ENCODE measurements at places on chromosomes 13 and 19.
A peak's percentile ranks its signal among the peaks of the same experiment; 100 is the strongest.

DNA sequence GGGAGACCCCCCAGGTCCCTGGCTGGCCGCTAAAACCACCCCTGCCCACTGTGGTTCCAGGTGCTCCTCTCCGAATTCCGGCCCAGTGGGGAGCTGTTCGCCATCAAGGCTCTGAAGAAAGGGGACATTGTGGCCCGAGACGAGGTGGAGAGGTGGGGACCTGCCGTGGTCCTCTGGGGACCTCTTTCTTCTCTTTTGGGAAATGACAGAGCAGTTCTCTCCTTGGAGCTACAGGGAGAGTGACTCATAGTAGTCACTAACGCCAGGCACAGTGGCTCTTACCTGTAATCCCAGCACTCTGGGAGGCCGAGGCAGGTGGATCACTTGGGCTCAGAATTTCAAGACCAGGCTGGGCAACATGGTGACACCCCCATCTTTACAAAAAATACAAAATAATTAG lies 7.3 kb downstream of the PTGER1 start:
- DNase-seq: no peak

GRCh38 chr19:9721861-9722260 lies 46.7 kb downstream of the ZNF846 start:
- DNase-seq: no peak

DNA sequence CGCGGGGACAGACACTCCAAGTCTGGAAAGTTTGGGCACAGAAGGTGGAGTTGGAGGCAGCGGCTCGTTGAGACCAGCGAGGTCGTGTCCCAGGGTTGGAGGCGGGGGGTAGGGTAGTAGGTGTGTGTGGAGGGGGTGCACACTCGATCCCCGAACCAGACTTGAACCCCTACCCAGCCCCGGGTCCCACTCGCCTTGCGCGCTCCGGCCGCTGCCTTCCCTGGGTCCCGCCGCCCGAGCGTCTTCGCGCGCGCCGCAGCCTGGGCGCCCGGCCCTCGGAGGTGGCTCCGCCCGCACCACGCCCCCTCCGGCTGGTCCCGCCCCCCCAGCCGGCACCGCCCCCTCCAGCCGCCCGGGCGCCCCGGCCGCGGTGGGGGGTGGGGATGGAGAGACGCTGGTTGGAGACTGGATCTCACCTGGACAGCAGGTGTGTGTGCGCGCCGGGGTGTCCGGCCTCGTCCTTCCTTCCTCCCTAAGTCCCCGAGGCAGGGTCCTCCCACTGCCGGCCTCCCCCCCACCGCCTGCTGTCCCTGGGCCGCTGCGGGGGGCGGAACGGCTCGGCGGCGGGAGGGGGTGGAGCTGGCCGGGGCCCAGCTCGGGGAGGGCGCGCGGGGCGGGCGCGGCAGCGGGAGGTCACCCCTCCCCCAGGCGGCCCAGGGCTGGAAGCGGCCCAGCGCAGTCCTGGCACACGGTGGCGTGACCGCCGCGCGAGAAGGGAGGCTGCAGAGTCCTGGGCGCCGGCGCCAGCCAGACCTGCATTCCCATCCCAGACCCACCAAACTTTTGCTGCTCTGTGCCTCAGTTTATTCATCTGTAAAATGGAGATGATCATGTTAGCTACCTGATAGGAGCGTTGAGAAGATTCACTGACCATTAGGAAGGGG lies at the start of gene KANK2:
KANK2 (minus strand) TSS at position 255 of the 884 bp plus-strand sequence. CDS start 3,034 bp downstream, outside the sequence.
- DNase-seq: peak; percentile 95

DNA sequence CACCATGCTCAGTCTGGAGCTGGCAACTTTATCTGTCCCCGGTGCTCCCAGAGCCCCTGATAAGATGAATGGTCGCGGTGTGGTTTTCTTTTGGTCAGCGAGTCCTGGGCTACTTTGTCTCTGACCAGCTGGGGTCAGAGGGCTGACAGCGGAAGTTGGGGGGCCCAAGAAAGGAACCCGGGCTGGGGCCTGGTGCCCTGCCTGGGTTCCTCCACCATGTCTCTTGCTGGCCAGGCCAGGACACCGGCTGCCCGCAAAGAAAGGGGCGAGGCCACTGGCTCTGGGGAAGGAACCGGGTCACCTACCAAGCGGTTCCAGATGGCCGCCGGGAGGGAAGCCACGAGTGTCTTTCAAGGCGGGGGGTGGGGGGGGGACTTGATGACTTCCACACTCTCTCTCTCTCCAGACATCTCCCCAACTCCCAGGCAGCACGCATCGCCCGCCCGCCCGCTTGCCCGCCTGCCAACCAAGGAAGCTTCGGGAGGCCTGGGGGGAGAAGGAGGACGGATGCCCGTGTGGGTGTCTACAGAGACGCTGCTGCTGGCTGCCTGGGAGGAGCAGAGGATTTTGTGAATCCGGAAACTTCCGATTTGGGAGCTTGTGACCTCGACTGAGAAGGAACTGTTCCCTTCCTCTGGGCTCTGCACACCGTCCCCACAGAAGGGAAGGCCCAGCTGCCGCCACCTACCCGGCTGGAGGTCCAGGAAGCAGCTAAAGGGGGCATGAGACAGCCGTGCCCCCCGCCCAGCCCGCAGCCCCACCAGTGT lies 1.1 kb downstream of the PIP5K1C start:
- DNase-seq: no peak

- no peak for DNase-seq
Measured at GRCh38 chr19:13066226-13066625, 36.4 kb downstream of the LYL1 start.

DNA sequence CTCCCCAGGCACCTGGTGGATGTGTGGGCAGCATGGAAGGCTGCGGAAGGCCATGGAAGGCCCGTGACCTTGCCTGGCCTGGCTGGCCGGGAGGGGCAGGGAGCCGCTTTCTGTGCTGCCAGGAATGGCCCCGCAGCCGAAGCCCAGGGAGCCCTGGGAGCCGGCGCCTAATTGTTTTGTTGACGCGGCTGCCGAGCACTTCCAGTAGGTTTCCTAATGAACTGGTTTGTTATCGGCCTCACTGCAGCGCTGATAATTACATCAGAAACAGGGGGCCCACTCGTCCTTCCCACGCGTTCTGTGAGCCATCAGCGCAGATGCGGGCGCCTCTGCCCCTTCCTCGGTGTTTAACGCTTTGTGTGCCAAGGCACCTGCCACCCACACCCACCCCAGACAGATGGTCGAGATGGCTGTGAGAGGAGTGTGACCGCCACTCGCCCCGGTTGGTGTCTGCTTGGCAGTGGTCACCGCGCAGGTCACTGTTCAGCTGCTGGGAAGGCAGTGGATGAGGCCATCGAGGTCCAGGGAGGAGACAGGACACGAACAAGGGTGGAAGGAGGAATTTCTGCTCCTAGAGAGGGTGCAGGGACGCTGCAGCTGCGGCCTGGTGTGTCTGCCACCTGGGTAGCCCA lies 124.5 kb downstream of the KDM4B start:
- DNase-seq: no peak

DNA sequence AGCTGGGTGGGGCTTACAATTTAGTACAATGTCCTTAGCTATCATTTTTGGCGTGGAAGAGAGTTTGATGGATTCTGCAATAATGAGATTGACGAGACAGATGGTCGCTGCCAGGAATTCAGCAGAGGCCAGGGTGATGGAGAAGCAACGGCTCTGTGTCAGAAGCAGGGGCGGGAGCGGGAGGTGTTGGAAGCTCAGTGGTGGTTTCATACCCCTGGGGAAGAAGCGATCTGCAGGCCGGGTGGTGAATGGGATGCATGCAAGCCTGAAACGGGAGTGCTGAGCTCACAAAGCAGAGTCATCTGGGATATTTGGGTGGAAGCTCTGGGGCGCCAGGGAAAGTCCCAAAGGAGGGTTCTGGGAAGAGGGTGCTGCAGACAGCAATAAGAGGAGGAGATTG lies 370.8 kb downstream of the ZNF536 start:
- no peak for DNase-seq

- DNase-seq: no peak
Measured at GRCh38 chr19:3061182-3062161, 823 bp downstream of the TLE5 start.

- DNase-seq: no peak
Measured at GRCh38 chr13:105990256-105990958, 545.1 kb downstream of the EFNB2 start.

- DNase-seq: no peak
Measured at GRCh38 chr19:7395360-7396066, 46.8 kb downstream of the ARHGEF18 start.

DNA sequence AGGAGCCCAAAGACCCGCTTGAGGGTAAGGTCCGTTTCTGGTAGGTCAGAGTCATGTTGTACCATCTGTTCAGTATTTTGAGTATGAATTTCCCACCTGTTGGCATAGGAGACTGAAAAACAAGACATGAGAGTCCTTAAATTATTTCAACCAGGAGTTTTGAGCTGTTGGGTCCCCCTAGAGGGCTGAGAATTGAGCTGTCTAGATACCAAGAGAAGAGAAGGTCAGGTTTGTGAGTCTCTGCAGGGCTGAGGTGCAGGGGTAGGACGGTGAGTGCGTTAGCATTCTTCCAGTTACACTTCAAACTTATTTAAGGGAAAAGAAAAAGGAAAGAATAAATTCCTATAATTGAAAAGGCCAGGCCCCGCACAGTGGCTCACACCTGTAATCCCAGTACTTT lies 5.0 kb downstream of the CBLC start:
- DNase-seq: no peak

DNA sequence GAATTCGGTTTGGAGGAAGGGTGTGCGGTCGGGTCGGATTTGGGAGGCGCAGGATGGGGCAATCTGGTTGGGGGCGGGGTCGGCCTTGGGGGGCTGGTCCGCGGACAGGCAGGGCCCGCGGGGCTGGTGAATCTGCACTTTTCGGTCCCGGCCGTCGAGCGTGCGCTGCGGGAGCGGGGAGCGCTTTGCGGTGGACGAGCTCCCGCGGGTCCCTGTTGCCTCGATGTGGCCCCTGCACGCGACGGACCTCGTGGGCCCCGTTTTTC lies 11.9 kb downstream of the PEAK3 start:
- no peak for DNase-seq

Data from GM18507 (cell line).